ENCODE measurements at places on chromosomes 1 and 21.

DNA sequence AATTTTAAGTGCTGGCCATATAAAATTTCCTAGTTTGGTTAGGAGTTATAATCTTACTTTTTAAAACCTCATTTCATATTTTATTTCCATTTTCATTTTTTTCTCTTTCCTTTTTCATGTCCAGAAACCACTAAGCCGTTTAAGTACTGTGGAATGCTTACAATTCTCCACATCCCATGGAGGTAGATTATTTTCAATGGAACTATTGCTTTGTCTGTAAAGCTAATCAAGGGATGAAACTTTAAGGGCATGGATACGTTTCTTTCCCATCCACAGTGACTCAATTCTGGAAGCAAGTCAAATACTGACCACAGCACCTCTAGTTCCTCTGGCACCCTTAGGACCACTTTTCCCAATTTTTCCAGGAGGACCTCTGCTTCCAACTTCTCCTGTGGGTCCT, 139.1 kb upstream of the ZNHIT6 start:
- no peak for DNase-seq

GRCh38 chr1:11407301-11407994, 71.5 kb upstream of the DISP3 start:
- no peak for DNase-seq

DNA sequence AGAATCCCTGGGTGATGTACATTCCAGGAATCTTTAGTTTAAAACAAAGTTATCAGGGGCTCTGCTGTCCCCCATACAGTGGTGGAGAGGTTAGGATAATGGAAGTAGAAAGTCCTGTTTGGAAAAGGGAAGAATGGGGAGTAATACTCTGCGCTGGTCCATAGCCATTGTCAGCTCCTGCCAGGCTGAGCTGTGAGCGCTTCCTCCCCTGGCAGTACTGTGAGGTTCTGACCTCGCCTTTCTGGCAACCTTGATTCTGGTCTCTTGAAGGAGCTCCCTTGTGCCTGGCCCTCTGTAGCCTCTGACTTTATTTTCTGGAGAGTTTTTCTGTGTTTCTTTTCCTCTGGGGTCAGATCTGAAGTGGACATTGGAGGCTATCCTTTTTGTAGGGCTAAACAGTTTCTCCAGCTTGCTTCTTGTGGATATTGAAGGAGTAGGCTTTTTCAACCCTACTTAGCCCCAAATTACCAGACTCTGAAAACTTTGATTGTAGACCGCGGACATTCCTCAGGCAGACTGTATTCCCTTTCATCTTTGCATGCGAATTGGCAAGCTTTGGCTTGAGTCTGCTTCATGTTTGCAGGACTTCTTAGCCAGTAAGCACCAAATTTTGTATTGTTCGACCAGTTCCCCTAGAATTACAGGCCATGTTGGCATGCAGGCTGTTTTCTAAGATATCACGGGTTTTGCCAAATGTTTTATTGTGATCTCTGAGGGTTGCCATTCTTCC, 13.8 kb downstream of the UBE4B start:
- DNase-seq, result no peak

DNA sequence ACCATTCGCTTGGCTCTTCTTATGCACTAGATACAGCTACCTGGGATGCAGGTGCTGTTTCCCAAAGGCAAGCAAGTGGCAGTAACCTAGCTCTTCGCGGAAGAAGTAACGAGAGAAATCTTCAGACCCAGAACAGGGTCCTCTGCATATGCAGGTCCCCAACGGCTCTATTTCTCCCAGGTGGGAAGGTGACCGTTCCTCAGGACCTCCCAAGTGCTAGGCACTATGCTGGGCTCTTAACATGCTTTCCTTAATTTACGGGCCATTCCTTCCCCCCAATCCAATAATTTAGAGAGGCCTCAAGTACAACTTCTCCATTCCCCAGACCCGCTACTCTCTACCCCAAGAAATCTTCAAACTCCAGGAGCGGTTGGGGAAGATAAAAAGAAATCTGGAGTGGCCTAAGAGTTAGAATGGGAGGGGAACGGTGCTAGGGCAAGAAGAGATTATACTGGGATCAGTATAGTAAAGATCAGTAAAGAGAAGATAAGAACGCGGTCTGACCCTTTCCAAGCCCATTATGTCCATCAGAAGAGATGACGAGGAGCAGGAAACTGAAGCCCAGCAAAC, 410 bp downstream of the TXNDC12 start:
- no peak for DNase-seq

DNA sequence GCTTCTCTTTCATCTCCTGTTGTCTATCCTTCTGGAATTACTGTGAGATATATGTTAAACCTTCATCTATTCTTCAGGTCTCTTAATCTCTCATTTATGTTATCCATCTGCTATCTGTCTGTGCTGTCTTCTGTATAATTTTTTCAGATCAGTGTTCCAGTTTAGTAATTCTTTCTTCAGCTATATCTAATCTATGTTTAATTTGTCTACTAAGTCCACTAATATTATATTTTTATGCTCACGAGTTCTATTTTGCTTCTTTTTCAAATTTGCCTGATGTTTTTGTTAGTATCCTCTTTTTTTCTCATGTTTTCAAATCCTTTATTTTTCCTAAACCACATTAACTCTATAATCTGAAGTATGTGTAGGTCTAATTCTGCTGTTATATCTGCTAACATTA, 34.6 kb upstream of the PLEKHO1 start:
- DNase-seq, result no peak

DNA sequence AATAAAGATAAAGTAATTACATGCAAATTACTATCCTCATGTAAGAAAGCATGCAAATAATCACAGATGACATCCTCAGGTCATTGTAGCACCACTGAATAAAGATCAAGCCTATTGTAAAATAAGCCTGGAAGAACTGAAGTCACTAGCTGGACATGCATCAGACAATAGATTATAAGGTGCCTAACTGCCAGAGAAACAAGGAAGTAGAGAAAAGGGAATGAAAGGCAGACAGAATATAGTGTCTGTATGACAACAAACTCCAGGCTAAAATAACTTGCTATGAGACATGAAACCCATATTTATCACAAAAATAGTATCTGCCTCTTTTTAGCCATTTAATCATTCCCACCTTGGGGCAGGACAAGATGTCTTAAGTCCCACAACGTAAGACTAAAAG, 108.7 kb downstream of the ENAH start:
- no peak for DNase-seq

DNA sequence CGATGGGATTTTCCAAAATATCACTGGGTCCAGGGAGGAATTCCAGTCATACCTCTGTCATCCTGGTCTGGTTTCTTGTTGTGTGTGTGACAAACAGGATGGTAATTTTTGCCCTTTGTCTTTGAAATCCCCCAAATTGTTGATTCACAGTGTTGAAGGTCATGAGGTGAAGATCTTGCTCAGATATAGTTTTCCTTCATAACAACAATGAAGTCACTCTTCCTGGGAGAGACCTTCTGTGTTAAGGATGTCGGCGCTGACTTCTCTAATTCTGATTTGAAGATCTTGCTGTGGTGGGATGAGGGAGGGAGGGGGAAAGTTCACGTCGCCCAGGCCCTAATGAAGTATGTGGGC, 32.2 kb upstream of the MPZL1 start:
- no peak for DNase-seq

GRCh38 chr1:226661965-226662364, 77.1 kb downstream of the ITPKB start:
- DNase-seq, result no peak

DNA sequence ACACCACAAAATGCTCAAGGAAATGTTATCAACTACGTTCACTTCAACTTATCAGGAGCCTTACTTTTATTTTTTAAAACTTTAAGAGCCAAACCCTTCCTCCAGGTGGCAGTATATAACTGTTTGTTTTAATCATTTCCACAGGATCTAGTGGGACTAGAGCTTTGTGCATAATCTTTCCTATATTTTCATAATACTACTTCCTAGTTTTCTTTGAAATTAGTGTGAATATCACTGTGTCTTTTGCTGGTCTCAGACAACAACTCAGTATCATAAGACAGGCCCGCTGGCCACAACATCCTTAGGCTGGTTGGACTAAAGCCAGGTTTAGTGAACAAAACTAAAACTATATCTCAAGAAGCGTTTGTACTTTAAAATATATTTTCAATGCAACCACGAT, 145.5 kb downstream of the TIAM1 start:
- DNase-seq, result no peak

DNA sequence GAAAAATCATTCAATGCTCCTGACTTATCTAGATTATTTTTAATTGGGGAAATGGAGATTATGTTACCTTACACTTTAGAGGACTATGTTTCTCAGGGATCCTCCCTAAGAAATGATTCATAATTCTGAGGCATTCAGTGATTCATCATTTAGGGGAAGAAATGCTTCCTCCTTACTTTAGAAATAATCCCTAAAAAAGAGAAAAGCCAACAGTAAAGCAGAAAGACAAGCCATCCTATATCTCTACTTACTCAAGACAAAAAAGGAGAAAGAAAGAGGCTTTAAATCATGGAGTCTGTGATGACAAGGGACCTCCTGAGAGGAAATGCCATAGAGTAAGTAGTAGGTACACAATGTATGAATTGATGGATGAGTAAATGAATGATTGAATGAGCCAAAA, 137.0 kb downstream of the BRINP2 start:
- no peak for DNase-seq

DNA sequence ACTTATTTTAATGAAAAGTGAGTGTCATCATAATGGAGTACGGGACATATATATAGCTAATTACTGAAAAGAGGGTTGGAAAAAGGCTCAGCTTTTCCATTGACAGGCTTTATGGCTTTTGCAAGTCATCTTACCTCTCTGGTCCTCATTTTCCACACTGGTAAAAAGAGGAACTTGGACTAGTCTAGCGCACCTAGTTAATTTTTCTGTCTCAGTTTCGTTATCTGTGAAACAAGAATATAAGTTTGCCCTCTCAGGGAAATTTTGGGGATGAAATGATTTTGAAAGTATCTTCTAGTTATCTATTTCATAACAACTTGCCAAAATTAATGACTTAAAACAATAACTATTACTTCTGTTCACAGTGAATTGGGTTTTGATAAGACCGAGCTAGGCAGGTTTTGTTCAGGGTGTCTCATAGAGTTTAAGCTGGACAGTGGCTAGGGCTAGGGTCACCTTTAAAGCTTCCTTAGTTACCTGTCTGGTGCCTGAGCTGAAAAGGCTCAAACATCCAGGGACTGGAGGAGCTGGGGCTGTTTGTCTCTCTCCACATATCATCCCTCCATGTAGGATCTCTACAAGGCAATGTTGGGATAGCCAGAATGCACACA, 91.7 kb downstream of the TYW3 start:
- DNase-seq, result no peak

GRCh38 chr1:181251001-181251712, 162.7 kb downstream of the IER5 start:
- no peak for DNase-seq

DNA sequence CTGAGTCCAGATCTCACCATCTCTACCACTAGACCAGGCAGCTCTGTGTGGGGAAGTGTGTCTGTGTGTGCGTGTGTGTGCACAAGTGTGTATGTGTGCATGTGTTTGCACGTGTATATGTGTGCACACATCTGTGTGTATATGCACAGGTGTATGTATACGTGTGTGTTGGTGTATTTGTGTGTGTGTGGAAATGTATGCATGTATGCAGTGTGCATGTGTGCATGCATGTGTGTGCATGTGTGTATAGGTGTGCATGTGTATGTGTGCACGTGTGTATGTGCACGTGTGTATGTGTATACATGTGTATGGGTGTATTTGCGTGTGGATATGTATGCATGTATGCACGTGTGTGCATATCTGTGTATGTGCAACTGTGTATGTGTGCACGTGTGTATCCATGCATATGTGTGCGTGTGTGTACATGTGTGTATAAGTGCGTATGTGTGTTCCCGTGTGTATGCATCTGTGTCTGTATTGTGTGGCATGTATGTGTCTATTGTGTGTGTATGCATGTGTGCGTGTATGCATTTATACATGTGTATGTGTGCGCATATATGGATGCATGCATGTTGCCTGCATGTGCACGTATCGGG, 3.1 kb downstream of the PLEKHN1 start:
- no peak for DNase-seq

GRCh38 chr21:25573409-25574206, 33.7 kb downstream of the MRPL39 start:
- peak; percentile 84 for DNase-seq

DNA sequence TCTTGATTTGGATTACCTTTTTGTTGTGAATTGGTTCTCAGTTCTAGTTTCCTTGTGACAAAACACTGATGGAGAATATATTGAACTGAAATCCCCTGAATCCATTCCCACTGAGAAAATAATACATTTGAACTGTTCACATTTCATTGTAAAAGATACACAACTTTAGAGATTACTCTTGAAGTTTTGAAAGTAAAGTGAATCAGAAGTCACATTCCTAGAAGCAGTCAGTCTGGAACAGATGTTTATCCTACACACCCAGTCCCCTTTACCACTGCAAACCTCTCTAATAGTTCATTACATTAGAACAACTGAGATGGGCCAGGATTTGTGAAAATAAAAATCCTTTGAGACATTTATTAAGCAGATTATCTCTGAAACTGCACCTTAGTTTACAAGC, 3.4 kb downstream of the RERE start:
- no peak for DNase-seq

DNA sequence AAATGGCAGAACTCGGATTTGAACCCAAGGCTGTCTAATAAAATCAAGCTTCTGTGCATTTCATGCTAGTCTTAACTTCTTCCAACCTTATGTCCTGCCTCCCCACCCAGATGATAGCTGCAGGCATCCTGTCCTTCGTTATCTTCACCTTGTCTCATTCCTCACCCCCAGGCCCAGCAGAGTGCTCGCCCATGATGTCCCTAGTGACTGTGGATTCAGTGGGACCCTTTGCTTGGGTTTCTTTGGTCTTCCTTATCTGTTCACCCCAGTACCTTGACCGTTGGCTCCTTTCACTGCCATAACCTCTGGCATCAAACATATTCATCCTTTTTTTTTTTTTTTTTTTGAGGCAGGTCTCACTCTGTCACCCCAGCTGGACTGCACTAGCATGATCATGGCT, 5.6 kb upstream of the BSDC1 start:
- DNase-seq, result no peak

DNA sequence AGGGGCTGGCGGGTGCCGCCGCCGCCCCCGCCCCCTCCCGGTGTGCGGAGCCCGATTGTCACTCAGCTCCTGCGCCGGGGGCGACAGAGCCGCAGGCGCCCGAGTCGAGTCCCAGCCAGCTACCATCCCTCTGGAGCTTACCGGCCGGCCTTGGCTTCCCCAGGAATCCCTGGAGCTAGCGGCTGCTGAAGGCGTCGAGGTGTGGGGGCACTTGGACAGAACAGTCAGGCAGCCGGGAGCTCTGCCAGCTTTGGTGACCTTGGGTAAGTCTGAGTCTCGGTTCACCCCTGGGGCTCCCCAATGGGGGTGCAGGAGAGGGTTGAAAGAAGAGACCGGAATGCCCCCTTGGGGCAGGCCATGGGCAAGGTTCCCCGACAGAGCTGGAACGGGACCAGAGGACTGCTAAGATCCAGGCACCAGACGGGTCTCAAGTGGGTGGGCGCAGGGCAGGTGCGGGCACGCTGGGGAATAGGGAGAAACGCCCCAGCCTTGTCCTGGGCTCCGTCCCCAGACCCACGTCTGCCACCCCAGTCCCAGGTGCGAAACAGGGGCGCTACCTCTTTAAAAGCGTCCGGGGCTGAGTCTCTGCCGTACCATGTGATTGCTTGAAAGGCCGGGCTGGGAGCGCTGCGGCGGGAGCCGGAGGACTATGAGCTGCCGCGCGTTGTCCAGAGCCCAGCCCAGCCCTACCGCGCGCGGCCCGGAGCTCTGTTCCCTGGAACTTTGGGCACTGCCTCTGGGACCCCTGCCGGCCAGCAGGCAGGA, at the start of gene ADORA1:
ADORA1 (plus strand) TSS at position 61 of the 765 bp plus-strand sequence. CDS start 1,116 bp downstream, outside the sequence.
- DNase-seq, result no peak

GRCh38 chr1:53292690-53293089, 35.2 kb downstream of the LRP8 start:
- DNase-seq, result no peak

All from activated naive CD4-positive, alpha-beta T cell treated with Interleukin-2 at 50 U/mL for 16 hours (primary cell).